ENCODE measurements at places on chromosomes 16 and 17.

DNA sequence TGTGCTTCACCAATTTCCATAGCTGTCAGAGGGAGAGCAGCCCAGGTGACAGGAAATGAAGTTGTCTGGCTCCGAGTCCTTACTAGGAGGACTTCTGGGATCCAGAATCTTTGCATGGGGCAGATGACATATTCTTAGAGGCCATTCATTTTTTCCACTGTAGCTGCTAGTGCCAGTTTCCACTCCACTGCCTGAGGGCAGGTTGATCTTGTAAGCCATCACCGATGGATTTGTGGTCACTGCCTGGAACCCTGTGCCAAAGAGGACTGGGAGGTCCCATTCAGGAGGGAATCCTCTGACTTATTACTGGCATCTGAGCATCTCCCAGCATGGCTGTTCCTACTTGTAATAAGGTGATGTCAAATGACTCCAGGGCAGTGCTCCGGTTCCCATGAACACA, 144.1 kb upstream of the KCNJ18 start:
- no peak for DNase-seq

DNA sequence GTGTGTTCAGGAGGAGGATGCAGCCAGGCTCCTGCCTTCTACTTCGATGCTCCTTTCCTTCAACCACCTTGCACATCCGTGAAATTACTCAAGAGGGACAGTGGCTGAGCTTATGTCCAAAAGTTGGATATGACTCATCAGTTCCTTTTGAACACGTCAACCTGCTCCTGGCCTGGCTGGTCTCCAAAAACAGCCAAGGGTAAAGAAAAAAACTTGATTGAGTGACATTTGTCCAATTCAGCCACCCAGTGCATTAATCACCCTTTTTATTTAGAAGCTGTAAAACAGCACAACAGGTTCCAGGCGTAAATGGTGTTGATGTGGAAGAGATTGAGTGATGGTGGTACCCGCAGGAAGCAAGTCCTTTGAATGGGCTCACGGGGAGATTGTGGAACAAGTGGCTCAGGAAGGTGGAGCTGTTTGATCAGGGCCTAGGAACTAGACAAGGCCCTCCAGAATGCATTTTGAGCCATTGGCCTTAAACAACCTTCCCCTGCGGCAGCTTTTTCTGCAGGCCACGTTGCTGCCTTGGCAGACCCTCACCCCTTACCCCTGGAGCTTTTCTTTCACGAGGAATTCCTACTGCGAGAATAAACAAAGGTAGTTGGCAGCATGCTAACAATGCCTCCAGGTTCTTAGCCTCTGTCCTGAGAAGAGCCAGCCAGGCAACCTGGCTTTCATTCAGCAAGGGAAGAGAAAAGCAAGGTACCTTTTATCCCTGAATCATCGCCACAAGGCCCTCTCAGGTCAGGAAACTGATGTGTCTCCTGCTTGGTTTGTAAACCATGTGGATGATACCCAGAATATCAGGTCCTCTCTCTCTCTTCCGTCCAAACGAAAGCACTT, 173.3 kb upstream of the CACNG5 start:
- DNase-seq = no peak

- peak; percentile 52 for DNase-seq
Measured at GRCh38 chr16:30458561-30459394, 13.1 kb upstream of the SEPHS2 start.

GRCh38 chr17:296906-297690, 55.5 kb downstream of the RPH3AL start:
- DNase-seq = no peak

DNA sequence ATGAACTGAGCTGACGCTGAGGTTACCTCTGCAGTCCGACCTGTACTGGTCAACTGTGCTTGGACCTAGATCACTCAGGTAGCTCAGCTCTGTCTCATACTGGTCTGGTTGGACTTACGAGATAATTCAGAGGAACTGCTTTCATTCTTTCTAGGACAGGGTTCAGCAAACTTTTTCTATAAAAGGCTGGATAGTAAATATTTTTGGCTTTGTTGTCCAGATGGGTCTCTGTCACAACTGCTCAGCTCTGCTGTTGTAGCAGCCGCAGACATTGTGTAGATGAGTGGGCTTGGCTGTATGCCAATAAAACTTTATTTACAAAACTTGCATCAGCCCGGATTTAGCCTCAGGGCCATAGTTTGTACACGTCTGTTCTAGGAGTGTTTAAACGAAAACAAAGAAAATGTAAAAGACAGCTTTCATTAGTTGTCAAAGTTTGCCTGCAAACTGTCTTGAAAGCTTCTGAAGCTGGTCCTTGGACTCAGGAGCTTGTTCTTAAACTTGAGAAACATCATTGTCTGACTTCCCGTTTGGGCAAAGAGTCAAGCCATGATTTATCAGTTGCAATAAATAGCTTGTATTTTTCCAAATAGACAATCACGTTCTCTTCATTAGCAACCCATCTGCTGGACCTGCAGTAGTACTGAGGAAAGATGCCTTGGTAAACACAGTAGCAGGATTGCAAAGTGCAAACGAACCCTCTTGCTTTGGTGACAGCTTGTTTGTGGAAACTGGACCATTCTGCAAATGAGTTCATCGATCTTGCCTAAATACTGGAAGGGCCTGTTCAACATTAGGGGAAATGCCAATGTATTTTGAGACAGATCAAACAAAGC, 253.4 kb downstream of the SNX29 start:
- no peak for DNase-seq

DNA sequence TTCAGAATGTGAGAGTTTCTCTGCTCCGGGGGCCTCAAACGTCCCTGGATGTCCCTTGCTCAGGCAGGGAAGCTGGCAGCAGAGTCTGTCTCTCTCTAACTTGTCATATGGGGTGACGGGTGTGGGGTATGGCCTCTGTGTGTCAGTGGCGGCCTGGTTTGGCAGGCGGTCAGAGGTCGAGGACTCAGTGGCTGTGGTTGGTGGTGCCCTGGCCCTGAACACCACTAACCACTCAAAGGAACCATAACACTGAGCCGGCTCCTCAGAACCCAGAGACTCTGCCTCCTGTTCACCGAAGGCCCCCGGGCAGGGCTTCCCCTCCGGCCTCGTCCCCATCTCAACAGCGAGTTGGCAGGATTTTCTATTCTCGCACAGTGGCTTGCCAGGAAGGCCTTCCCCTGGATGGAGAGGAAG, 677 bp downstream of the P2RX1 start:
- DNase-seq = no peak

- no peak for DNase-seq
Measured at GRCh38 chr17:6997171-6997570, 1.3 kb downstream of the ALOX12 start.

DNA sequence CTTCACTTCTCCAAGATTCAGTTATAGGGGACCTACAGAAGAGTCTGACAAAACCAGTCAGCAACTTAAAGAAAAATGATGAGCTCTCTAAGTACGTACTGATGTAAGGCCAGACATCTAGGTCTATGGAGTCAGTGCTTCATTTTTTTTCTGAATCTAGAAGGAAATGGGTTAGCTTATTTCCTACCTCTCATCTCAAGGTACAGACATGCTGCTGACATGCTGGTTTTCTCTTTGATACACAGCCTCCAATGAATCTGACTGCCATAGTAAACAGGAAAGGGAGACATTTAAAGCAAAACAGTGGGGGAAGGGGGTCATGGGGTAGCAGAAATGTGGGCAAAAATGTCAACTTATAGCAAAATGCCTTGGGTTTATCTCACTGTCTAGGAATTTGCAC, 16.4 kb downstream of the CDR2 start:
- no peak for DNase-seq

DNA sequence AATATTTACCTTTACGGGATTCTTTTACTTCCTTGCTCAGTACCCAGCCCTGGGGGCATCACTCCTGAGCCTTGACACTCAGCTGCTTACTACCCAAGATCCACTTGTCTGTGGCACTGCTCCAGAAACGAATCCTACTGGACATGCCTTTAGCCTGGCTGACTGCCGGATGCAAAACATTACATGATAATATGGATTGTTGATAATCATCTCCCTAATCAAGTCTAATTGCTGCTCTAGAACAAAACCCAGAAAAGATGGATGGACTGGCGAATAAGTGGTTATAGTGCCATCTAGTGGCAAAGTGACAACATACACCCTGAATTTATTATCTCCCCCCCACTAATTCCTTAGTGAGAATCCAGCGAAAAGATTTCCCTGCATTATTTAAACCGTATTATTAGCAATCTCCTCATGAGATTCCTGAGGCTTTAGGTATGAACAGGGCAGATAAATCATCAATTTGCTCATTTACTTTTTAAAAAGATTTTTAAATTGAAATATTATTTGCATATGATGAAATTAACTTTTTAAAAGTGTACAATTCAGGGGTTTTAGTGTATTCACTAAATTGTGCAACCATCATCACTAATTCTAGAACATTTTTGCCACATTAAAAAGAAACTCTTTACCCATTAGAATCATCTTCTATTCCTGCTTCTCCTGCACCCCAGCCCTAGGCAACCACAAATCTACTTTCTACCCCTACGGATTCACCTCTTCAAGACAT, 61.6 kb downstream of the RGS9 start:
- DNase-seq = no peak

DNA sequence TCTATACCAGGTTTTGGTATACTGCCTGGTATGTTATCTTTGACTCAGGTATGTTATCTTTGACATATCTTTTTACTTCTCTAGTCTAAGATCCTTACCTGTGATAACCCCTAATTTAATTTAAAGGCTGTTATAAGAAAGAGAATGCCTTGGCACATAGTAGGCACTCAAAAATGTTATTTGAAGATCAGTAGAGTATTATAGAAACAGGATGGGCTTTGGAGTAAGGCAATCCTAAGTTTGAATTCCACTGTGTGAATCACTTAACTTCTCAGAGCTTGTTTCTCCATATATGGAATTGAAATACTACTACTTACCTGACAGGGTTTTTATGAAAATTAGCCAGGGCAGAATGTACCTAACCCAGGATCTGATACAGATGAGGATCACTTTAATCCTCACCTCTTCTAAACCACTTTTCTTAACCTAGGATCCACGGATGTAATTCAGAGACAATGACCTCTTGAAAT, 1.2 kb downstream of the BRIP1 start:
- no peak for DNase-seq

GRCh38 chr17:3753624-3754023, 29.9 kb downstream of the HASPIN start:
- DNase-seq = no peak

GRCh38 chr17:42809250-42809649, 10.6 kb downstream of the CNTD1 start:
- DNase-seq = no peak

- DNase-seq = no peak
Measured at GRCh38 chr17:69909389-69909788, 165.6 kb upstream of the KCNJ16 start.

DNA sequence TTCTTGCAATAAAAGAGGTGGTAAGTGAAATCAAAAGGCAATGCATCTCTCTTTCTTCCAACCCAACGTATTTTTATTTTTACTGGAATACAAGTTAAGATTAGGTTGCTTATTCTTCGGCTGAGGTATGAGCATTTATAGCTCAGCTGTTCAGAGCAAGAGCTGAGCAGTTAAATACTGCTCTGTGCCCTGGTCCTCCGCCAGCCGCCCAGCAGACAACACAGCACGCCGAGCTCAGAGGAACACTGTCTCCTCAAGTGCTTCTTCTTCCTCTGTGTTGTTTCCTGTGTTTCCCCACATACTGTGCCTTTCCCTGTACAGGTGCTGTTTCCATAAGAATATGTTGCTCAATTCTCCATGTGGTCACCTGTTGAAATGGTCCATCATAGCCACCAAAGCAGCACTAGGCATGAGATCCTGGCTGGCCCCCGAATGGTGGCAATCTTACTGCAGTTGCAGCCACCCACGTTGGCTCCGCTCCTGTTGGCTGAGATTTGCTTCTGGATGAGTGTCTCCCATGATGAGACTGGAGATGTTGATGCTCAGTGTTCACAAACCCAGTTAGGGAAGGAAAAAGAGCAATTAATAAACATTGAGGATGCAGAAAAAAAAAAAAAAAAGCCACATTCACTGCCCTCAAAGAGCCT, 515.3 kb downstream of the GRIN2A start:
- DNase-seq = no peak

DNA sequence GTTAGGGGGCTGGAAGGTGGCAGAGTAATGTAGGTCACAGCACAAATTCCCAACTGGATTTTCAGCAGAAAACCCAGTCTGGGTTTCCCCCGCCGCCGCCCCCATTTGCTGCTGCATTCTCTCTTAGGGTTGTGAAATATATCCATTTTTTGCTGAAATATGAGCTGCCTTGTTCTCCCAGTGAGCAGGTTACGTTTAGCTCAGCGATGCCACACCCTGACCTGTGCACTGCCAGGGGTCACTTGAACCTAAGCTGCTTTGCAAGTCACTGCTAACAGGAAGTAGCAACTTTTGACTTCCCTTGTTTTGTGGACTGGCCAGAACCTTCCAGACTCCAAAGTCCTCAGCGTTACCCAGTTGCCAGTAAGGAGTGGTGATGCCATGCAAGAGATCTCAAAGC, 274.1 kb downstream of the CPPED1 start:
- no peak for DNase-seq

- no peak for DNase-seq
Measured at GRCh38 chr17:39663340-39663687, 1.8 kb upstream of the TCAP start.

GRCh38 chr16:75087375-75087979, 29.1 kb downstream of the LDHD start:
- no peak for DNase-seq

DNA sequence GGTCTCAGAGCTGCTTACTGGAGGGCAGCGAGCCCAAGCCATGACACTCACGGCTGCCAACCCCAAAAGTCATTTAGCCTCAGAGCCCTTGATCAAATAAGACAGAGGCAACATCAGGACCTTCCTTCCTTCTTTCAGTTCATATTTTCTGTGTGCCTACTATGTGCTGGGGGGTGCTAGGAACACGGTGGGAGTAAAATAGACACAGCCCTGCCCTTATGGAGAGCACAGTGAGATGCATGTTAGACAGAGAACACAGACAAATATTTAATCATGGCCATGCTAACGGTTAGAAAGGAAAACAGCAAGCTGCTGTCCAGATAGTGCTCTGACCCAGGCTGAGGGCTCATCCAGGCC, 4.5 kb upstream of the BRD7 start:
- DNase-seq = no peak

- no peak for DNase-seq
Measured at GRCh38 chr16:57826706-57827625, 24.7 kb upstream of the KIFC3 start.

DNA sequence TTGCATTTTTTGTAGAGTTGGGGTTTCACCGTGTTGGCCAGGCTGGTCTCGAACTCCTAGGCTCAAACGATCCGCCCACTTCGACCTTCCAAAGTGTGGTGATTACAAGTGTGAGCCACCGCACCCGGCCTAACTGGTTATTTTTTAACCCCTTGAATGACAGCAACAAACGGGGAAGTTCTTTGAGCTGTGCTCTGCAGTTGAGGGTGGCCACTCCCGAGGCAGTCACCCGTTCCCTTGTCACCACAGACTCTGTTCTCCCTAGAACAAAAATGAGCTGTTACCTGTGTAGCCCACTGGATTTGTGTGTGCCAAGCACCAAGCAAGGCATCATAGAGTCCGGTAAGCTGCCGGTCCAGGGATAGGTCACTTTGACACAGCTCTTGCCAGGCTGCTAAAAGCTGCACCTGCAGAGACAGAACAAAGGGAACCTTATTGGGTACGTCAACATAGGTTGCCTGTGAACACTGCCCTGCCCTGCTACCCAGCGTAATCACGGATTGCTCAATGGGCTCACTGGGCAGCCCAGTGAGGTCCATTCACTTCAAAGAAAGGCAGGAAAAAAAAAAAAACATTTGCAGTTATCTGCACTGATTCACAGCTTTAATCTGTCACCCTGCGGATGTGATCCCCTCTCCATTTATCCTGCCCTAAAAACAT, 19.6 kb downstream of the COG7 start:
- DNase-seq = no peak
